CD4-positive, alpha-beta T cell treated with Interleukin-17A for 1 hour (primary cell): ENCODE measurements at places on chromosomes 6 and 20.
A peak's percentile ranks its signal among the peaks of the same experiment; 100 is the strongest.

GRCh38 chr6:168061269-168062210 is 17.5 kb downstream of the FRMD1 start:
- no peak for DNase-seq

GRCh38 chr6:78489874-78490273 is 377.5 kb upstream of the IRAK1BP1 start:
- DNase-seq = no peak

- no peak for DNase-seq
These were observed 134.4 kb upstream of the BTBD3 start for GRCh38 chr20:11783102-11783850.

- no peak for DNase-seq
These were observed 8.7 kb downstream of the HLA-DPA1 start for GRCh38 chr6:33064723-33065122.

DNA sequence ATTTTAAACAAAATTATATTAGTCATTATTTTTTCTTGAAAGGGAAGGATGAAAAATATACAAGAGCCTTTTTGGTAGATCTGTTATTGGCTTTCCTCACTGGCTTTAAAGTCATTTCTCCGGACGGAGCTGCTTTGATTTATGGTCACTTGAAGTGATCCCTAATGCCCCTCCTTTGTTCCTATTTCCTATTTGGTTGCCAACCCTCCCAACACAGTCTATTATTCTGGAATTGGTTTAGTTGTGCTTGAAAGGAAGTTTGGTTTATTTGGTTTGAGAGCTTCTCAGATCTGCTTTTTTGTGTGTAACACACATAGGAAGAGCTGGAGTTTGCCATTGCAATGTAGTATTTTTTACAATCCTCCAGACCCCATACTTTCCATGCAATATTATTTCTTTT is 347.9 kb downstream of the RFPL4B start:
- DNase-seq = no peak

- no peak for DNase-seq
These were observed 7.8 kb downstream of the HMGN3 start for GRCh38 chr6:79226660-79227059.

- peak; percentile 47 for DNase-seq
These were observed 42.7 kb upstream of the GCNT2 start for GRCh38 chr6:10478187-10479040.

GRCh38 chr6:95879856-95880255 is 135.9 kb upstream of the FUT9 start:
- DNase-seq = no peak

GRCh38 chr6:43499028-43499815 is 10.9 kb downstream of the LRRC73 start:
- no peak for DNase-seq

DNA sequence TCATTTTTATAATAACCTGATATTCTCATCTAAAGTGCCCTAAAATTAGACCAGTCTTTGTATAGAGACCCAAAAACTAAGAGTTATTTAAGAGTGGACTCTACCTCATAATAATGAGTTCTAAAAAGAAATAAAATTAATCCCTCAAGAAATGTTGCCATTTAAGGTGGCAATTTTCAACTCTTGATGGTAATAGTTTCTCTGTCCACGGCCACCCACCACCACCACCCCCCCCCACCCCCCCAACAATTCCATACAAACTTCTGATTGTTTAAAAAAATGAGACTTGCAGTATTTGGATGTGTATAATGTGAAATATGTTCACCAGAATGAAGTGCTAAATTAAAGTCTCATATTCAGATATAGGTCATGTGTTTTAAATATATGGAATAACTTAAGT is 2.4 kb downstream of the MAP7 start:
- no peak for DNase-seq

- no peak for DNase-seq
These were observed 46.4 kb upstream of the TGM2 start for GRCh38 chr20:38211200-38212097.

DNA sequence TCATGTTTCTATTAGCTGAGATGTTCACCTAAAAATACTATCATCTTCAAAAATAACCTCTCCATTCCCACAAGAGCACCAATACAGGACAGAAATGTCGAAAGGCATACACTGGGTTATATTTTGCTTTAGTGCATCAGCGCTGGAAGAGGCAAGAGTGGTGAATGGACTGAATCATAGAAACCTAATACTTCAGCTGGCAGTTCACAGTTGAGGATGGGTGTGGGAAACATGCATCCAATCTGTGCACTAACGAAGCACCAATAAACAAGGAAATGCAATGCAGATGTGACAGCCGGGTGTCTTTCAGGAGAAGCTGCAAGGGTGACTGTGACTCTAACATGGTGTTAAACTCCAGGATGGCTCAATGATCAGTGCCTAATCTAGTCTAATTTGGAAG is 365.8 kb downstream of the ESR1 start:
- no peak for DNase-seq

DNA sequence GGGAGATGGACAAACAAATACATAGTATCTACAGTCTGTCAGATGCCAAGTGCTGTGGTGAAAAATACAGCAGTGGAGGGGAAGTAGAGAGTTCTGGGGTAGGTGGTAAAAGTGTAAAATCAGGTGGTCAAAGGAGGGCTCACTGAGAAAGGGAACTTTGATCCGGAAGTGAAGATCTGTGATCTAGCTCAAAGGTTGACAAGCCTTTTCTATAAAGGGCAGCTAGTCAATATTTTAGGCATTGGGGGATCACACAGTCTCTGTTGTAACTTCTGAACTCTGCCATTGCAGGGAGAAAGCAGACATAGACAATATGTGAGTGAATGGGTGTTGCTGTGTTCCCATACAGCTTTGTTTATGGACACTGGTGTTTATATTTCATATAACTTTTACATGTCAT is 38.6 kb downstream of the SH3BGRL2 start:
- DNase-seq = no peak

- DNase-seq = peak; percentile 16
These were observed 688 bp downstream of the COMMD7 start for GRCh38 chr20:32742322-32743236.

DNA sequence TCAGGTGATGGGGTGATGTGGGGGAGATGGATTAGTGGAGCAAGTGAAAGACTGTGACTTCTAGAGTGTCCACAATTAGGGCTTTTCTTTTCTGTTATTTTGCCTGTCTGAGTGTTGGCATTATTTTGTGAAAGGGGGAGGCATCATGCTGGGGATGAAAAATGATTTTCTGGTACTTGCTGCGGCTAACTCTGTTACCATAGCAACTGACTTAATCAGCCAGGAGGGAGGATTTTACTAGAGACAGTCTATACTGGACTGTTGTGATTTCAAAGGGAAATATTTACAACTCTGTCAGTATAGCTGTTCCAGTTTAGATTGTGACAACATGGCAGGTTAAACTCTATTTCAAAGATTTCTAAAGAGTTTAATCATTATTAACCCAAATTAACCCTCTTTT is 30.4 kb upstream of the MRAP2 start:
- DNase-seq = no peak

DNA sequence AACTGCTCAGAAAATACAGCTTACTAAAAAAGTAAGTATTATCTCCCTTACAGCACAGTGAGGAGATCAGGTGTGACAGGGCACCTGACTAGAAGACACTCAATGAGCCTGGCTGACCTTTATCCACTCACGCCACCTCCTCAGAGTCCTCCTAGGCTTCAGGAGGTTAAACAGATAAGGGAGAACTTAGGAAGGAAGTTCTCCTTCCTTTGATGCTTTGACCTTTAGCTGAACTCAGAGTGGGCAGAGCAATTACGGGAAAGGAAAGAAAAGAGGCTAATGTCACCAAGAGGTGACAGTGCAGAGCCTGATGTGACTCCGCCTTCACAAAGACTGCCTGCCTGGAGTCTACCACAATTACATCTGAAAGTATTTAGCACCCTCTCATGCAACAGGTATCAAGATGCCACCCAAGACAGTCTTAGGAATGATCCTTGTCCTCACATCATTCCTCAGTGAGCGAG is 36.7 kb downstream of the MAN1A1 start:
- DNase-seq = peak; percentile 52

- DNase-seq = no peak
These were observed 69.9 kb downstream of the SGK1 start for GRCh38 chr6:134247844-134248580.

- DNase-seq = no peak
These were observed 1158.7 kb upstream of the EYS start for GRCh38 chr6:66865771-66866170.

DNA sequence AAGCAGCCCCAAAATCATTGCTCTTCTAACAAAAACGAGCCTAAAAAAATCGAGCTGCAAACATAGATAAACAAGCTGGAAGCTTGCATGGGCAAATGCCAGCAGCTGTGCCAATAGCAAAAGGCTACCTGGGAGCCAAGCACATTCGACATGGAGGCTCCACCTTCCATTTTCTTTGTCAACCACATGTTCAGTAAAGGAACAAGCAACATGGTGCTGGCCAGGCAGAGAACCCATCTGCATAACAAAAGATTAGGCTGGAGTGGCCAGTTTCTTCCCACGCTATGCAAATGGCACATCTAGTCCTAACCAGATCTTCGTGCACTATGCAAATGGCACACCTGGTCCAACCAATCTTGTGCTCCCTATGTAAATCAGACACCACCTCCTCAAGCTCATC is 110.5 kb downstream of the KIF16B start:
- DNase-seq = no peak

- DNase-seq = no peak
These were observed 4.4 kb upstream of the MYLIP start for GRCh38 chr6:16124198-16125180.

GRCh38 chr20:24663496-24663895 is 194.1 kb downstream of the SYNDIG1 start:
- DNase-seq = no peak

DNA sequence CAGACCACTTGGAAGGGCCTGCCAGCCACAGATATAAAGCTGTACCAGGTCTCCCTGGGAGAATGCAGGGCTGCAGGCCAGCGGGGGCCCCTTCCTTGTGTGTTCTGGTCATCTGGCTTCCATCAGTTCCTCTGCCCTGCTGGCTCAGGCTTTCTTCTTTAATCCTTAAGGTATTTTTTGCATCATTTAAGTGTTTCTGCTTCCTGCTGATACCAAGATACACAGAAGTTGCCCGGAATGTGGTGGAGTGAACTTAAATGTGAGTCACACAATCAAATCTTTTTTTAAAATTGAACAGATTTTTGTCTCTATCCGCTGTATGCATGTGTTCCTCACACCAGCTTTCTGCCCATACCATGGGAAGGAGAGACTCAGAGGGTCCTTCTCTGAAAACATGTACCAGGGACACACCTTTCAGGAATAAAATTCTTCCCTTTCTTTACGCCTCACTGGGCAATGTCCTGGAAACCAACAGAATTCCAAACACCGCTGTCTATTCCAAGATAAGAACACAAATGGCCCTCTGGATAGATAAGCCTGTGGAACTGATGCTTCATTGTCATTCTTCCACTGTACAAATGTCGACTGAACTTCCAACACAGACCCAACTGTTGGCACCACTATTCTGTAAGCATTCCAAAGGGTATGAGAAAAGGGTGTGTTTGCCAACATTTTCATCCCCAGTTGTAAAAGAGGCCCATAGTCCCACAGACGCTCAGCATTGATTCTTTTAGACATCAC is 206.2 kb upstream of the MYLIP start:
- DNase-seq = no peak

- DNase-seq = no peak
These were observed 50.3 kb upstream of the GFRAL start for GRCh38 chr6:55276745-55277530.

GRCh38 chr20:17533396-17533795 is 2.2 kb upstream of the BFSP1 start:
- peak; percentile 20 for DNase-seq

DNA sequence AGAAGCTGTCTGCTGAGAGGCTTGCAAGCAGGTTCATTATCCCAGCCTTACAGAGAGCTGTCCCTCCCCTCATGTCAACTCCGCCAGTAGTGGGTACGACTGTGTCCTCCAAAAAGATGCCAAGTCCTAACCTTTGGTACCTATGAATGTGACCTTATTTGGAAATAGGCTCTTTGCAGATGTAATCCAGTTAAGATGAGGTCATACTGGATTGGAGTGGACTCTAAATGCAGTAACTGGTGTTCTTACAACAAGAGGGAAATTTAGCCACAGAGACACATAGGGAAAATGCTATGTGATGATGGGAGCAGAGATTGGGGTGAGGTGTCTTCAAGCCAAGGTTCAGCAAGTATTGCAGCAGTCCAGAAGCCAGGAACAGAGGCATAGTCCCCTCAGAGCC is 90.8 kb upstream of the FOXP4 start:
- DNase-seq = no peak

- DNase-seq = no peak
These were observed 2.0 kb downstream of the TRAF3IP2 start for GRCh38 chr6:111603685-111604084.

DNA sequence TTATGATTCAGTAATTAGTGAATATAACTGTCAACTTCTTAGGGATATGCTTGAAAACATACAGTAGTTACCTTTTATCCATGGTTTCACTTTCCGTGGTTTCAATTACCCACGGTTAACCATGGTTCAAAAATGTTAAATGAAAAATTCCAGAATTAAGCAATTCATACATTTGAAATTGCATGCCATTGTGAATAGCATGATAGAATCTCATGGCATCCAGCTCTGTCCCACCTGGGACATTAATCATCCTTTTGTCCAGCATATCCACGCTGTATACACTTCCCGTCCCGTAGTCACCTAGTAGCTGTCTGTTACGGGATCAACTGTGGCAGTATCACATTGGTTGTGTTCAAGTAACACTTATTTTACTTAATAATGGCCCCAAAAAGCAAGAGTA is 781.7 kb upstream of the CITED2 start:
- DNase-seq = no peak

- DNase-seq = no peak
These were observed 583.3 kb downstream of the TENT5A start for GRCh38 chr6:81169166-81169565.

DNA sequence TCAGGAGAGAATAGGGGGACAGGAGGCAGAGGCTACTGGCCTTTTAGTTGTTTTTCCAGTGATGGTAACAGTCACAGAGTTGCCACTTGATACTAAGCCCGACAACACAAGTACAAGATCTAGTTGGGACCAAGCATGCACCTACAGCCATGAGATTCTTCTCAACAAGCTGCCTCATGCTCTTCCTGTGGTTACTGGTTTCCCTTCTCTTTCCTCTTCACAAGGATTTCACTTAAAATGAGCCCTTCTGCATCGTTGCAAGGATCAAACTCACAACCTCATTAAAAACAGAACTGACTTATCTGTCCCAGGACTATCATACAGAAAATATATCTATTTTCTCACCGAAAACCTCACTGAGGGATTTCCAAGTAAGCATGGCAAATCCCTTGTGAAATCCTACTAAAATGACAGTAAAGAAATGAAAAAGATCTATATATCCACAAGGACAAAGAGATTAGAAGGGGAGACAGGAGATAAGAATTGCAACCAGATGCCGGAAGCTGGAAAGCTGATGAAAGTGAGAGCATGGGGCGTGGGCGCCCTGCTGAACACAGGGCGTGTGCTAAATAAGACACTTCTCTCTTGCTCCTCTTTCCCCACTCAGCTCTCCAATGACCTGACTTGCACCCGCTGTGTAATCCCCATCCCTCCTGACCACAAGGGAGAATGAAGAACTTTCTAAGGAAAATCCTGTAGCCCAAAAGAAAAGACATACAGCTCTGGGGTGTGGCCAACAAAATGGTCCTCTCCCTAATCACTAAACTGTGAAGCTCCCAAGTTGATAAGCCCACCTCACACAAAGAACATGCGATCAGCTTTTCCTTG is 13.4 kb downstream of the MTFR2 start:
- DNase-seq = no peak
